Stimulated activated CD8-positive, alpha-beta memory T cell treated with anti-CD3 and anti-CD28 coated beads, Interleukin-12 subunit alpha, Interleukin-12 subunit beta, amount 100 ng/mL, for 4 hours (primary cell): ENCODE measurements at places on chromosomes 5 and 9.

DNA sequence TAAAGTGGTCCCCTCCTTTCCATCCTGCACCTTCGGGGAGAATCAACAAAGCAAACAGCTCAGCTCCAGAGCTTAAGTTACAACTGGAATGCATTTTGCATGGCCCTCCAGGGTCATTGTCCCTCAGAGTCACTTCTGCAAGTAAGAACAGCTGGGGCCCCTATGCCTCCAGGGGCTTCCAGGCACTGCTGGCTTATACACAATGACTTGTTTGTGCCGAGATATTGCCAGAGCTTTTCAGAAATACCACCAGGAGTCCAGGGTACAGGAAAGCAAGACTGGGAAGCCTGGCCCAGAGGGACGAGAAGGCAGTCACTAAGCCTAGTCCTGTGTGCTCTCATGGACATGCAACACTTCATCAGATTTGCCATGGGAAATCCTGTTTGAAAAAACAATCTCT is 11.3 kb downstream of the FRMD3 start:
- DNase-seq = no peak

DNA sequence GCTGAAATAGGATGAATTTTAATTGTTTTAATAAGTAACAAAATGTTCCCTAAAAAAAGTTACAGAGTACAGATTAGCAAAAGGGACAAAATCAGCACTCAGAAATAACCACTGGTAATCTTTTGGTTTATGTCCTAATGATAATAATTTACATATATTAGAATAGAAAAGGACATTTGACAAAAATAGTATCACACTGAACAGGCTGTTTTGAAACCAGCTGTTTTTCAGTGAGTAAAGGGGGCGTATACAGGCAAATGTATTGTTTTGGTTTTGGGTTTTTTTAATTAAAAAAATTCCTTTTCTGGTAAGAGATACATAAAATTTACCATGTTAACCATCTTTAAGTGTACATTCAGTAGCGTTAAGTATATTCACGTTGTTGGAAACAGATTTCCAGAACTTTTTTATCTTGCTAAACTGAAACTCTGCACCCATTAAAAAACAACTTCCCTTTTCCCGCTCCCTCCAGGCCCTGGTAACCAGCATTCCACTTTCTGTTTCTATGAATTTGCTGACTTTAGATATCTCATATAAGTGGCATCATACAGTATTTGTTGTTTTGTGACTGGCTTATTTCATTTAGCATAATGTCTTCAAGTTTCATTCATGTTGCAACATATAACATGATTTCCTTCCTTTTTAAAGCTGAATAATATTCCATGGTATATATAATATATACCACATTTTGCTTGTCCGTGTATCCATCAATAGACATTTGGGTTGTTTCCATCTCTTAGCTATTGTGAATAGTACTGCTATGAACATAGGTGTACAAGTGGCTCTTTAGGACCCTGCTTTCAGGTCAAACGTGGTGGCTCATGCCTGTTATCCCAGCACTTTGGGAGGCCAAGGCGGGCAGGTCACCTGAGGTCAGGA is 20.6 kb upstream of the LARP1 start:
- DNase-seq = no peak

- DNase-seq = no peak
Observed at GRCh38 chr5:2753452-2754420, 2.3 kb upstream of the IRX2 start.

GRCh38 chr5:125274938-125275724 is 528.7 kb upstream of the ZNF608 start:
- DNase-seq = no peak

DNA sequence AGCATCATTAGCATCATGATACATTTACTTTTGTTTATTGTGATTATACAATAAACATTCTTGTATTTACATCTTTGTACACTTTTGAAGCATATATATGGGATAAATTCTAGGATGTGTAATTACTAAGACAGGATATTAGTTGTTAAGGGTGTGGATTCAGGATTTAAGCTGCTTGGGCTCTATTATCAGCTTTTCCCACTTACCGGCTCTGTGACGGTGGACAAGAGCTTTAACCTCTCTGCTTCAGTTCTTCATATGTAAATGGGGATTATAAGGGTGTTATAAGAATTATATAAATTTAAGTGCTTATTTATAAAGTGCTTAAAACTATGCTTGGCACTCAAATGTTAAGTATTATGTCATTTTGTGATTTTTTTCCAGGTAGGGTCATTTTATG is 131.1 kb downstream of the FER start:
- DNase-seq = no peak

GRCh38 chr5:91189480-91190313 is 193.4 kb downstream of the ARRDC3 start:
- no peak for DNase-seq

- no peak for DNase-seq
Observed at GRCh38 chr5:128477944-128478343, 60.1 kb downstream of the FBN2 start.

- no peak for DNase-seq
Observed at GRCh38 chr9:126752376-126752775, 52.5 kb upstream of the ZBTB43 start.

- no peak for DNase-seq
Observed at GRCh38 chr5:305050-305449, 16.5 kb upstream of the AHRR start.

DNA sequence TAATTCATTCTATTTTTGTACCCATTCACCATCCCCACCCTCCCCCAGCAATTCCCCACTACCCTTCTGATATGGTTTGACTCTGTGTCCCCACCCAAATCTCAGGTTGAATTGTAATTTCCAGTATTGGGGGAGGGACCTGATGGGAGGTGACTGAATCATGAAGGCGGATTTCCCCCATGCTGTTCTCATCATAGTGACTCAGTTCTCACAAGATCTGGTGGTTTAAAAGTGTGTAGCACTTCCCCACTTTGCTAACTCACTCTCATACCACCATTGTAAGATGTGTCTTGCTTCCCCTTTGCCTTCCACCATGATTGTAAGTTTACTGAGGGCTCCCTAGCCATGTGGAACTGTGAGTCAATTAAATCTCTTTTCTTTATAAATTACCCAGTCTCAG is 25.9 kb upstream of the TESK1 start:
- DNase-seq = no peak

DNA sequence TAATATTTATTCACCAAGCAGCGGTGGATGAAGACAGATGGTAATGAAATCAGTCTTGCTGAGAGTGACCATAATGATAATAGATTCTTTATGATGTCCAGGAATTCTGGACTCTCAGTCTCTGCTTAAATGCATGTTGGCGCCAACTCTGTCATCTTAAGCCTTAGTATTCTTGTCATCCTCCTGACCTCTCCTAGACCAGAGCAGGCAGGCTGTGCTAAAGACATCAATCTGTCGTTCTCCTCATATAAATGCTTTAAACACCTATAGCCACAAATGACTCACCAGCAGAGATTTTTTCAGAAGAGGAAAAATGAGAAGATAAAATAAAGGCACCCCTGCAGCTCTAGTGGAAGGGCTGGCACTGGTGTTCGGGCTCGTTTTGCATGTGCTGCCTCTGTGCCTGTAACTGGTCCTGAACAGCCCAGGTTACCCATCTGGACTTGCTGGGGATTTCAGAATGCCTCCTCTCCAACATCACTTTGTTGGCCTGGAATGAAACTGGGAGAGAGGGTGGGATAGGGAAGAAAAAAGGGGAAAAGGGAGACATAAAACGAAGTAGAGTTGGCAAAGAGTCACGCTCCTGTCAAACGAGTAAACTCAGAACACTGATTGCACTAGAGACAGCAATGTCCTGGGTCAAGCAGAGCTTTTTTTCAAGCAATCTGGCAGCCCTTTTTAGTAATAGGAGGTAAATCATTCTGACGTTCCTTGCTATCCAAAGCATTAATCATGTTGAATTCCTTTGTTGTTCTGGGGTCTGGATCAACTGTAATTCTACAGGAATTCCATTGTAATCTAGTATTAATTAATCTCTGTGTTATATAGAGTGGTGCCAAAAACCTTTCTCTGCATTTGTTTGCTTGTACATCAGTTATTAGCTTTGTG is 195.5 kb upstream of the CLINT1 start:
- DNase-seq = no peak

DNA sequence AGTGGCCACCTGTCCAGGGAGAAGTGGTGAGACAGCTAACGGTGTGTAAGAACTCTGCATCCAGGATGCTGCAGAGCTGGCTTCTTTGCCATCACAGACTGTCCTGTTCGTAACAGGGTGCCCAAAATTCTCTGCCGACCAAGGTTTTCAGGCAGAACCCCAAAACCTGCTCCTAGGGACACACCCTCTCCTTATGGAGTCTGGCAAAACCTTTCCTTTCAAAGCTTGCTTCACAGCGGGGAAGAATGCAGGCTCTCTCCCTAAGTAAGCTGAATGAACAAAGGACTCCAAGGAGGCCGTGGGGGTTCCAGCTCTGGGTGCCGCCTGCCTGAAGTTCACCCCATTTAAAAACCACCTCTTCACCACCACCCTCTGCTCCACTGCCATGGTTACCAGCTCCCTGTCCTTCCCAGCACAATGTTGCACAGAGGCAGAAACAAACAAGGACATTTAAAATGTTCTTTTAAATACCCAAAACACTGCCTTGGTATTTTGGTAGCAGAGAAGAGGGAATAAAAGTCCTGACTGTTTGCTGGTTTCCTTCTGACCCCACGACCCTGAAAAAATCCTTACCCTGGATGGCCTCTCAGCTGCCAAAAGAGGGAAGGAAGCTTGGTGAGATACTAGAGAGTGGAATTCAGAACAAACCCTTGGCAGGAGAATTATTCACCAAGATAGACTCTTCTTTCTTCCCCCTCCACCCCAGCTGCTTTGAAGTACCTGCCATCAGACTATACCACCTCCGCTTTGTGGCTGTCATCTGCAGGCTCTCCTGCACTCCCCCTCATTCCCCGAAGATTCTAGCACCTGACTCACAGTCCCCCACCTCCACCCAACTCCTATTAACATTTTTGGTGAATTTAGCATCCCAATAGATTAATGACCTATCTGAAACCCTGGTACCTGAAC is 7.1 kb upstream of the KLF9 start:
- DNase-seq = peak; percentile 44

DNA sequence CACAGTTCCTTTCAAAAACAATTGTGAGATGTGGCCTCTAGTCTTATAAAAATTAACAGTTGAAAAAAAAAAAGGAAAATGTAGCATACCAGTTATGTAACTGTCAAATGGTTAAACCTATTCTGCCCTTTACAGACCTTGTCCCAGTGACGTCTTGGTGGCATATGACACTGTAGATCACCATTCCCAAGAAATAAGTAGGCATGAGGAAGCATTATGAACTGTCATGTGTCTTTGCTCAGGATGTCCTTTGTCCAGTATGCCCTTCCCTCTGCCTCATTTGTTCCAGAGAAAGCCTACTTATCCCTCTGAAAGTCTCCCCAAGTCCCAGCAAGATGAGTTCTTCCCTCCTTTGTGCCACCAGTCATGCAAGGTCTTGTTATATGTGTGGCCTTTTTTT is 63.2 kb downstream of the PAM start:
- DNase-seq = no peak

- DNase-seq = no peak
Observed at GRCh38 chr9:112371060-112371459, 8.8 kb upstream of the HSDL2 start.

- no peak for DNase-seq
Observed at GRCh38 chr5:150780816-150781221, 2.3 kb downstream of the SMIM3 start.

DNA sequence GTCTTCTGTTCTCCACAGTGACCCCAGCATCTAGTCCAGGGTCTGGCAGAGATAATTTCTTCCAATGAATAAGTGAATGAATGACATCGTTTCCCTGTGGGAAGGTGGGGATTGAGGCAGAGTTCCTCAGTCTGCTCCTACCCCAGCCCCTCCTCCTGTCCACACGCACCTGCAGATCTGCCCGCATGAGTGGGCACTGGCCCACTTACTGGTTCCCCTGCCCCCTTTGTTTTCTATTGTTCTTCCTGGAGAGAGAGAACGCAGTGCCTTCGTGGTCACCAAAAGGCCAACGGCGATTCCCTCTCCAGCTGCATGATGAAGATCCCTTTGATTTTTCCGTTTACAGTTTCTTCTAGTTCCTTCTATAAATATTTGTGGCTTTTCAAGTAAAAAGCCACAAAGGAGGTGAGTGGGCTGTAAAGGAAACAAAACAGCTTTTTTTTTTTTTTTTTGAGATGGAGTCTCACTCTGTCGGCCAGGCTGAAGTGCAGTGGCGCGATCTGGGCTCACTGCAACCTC is 5.8 kb upstream of the FPGS start:
- no peak for DNase-seq

DNA sequence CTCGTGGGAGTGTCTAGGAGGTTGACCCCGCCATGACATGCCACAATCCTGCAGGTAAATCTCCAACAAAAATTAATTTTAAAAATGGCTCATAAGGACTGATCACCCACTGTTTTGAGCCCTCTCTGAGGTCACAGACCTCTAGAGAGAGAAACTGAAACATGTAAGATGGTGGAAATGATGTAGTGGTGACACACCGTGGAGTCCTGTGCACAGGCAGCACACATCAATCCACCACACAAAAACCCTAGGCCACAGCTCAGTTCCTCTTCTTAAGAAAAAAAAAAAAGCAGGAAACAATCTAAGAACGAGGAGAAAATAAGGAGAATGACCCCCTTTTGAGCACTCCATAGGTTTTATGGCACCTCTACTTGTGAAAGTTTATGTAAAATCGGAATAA is 93.8 kb upstream of the FAM120A start:
- DNase-seq = no peak

GRCh38 chr9:136078498-136079011 is 16.5 kb downstream of the NACC2 start:
- no peak for DNase-seq

DNA sequence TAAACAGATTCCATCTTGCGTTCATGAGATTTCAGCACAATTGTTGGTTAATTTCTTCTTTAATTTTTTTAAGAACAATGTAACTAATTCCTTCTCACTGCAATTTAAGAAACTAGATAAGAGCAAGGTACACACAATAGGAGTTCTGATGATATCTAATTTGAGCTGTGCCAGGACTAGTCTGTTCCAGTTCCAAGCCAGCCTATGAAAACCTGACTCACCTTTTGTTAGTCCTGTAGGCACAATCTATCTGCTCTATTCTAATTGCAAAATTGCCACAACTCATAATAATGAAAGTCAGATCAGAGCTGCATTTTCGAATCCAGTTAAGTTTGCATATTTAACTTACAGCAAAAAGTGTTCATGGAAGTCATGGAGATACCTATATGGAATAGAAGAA is 494.1 kb upstream of the TUSC1 start:
- DNase-seq = no peak

DNA sequence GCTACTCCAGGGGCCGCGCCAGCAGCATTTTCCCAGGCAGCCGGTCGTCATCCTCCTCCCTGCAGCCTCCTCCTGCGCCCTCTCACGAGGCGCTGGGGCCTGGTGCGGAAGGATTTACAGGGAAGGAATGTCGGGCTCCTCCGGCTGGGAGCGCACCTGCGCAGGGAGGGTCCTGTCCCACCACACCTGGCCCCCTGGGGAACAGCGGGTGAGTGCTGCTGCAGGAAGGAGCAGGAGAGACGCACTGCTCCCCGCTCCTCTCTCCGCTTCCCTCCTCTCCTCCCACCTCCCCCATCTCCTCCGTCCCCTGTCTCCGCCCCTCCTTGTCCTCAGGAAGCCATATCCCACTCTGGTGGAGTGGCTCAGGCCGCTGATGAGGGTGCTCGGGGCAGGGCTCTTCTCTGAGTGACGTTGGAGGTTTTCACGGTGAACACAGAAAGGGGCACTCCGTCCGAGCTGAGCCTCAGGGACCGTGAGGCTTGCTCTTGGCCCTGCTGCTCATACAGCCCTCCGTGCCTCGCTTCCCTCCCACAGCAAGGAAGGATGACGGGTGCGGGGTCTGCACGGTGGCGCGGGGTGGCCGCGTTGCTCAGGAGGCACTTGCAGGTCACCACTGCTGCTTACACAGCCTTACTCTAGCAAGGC is 31.3 kb downstream of the IRX4 start:
- no peak for DNase-seq

- no peak for DNase-seq
Observed at GRCh38 chr5:135036405-135036804, 2.4 kb upstream of the PITX1 start.
